ENCODE measurements at places on chromosomes 2 and 18.

DNA sequence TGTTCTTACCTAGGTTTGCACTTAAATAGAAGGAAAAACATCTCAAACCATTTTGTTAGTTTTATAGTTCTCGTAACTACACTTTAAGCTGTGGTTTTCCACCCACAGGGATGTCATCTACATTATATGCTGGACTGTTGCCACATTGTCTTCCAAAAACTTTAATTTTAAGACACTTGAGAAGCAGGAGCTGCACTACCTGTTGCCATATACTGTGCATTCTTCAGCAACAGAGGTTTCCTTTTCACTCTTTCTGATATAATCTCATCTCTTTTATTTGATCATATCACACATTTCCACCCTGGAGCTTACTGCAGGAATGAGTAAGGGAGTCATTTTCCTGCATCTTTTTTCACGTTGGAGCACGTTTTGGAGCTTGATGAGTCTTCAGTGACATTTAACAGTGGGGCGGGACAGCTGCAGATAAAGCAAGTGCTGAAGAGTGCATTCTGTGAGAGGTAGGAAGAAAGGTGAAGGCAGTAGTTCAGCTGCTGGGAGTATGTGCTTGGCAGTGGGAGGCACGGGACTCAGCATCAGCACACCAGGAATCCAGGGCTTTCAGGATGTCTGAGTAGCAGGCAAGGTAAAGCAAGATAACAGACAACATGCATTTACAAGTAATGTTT lies 3.8 kb downstream of the LIMS1 start:
- DNase-seq = no peak

DNA sequence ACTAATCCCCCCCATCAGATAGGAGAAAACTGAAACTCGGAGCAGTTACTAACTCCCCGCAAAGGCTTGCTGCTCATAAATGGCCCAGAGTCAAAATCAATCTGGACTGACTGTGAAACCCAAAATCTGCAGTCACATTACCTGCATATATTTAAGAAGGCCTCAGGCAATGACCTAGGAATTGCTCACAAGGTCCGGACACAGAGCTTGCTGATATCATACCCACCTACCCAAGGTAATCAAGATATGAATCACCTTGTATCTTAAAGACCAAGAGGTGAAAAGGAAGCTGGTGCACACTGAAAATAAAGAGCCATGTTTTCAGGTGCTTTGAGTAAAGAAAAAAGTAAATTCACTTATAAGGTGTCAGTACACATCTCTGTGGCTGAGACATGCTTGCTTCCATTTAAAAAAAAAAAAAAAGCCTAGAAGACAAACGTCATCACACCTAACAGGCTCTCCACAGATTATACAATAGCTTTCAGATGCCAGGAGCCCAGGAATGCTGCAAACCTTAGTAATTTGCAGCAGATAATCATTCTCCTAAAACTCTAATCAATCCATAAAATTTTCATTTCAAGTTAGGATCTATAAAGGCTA lies 195.4 kb downstream of the ZEB2 start:
- DNase-seq = no peak

DNA sequence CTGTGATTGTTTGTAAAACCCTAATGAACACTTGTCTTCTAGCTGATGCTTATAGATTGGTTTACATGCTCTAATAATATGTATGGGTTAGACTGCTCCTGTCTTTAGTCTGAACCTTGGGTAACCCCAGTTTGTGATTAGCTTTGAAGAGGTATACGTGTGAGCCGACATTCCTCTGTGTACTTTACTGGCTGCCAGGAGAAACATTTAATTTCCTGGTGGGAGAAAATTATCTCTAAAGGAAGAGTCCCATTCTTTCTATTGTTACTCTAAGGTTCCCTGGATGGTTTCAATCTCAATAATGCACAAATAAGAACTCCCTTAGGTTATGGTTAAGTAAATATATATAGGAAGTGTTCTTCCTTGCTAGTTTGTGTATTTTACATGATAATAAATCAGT lies 143.6 kb upstream of the ZSWIM2 start:
- DNase-seq = no peak

DNA sequence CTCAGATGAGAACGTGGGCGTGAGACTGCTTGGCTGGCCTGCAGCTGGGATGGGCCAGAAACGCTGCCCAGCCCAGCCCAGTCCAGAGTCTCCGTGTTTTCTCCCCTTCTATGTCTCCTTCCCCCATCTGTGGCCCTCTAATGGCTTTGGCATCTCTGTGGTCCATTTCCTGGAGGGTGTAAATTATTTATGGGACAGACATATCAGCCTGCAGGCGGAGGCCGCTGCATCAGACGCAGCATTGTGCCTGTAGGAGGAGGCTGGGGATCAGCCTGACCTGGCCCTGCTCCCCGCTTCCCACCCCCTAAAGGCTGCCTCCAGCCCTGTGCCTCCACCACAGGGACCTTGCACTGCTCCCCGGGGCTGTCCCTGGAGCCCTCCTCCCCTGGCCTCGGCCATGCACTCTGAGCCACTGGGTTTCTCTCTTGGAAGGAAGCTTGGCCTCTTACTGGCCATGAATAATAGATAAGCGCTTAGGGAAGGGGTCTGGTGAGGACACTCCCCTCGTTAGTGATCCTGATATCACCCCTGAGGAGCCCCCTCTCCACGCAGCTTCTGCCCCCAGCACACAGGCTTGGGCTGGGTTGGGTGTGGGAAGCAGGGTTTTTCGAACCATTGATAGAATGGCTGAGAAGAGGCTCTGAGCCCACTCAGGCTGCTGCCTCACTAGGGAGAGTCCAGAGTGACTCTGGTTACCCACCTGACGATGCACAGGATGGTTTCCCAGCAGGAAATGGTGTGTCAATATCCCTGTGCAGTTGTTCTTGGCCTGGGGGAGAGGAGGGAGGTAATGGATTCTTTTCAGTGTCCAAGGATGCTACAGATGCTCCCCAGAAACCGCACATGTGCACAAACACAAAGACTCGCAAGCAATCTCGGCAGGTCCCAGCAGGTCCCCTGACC lies 185.5 kb downstream of the MYCN start:
- no peak for DNase-seq

- DNase-seq = no peak
Measured at GRCh38 chr2:178397002-178397605, 53.9 kb downstream of the PRKRA start.

GRCh38 chr2:32068-32467 lies 14.2 kb downstream of the FAM110C start:
- DNase-seq = no peak
